ENCODE measurements at places on chromosomes 3 and 15. TPM values are rescaled to one million over a fixed set of nuclear protein-coding genes. Genes with fewer than 3 reads are reported as not detected.

GRCh38 chr3:191066669-191067068 is 132.4 kb upstream of the OSTN start:
- DNase-seq: no peak
- H3K4me1 ChIP-seq: no peaks in the 10 kb centered on the region
- no peak overlapping the region for H3K4me3 ChIP-seq
- H3K27ac ChIP-seq: no peak overlapping the region
- no peaks in the 10 kb centered on the region for H3K36me3 ChIP-seq

DNA sequence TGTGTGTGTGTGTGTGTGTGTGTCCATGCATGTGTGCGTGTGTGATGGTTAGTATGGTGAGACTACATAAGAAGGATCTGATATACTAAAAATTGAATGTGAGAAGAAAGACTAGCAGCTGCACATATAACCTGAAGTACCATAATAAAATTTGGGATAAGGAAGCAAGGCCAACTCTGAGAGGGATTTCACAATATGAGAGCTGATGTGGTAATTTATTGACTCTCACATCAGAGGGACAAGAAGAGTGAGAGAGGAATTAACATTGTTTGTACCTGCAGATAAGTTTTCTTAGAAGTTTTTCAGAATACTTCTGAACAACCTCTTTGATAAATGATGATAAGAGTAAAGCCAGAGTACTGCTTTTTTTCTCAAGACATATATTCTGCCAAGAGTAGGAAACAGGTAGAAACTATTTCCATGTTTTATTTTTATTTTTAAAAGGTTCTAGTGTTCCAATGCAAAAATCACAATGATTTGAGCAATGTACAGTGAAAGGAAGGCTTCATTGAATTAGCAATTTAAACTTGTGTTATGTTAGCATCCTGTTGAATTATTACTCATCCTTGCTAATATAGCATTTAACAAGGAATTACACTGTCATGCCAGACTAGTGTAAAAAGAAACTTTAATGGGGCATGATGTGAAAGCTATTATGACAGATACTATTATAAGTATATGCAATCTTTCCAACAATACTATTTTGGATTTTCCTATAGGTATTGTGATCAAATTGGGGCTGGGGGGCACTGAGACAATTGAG is 415.5 kb upstream of the ARPP21 start:
- no peak for DNase-seq
- no peak overlapping the region for H3K27ac ChIP-seq
- no peaks in the 10 kb centered on the region for H3K27me3 ChIP-seq
- no peaks in the 10 kb centered on the region for H3K36me3 ChIP-seq
- H3K4me3 ChIP-seq: no peak overlapping the region

Gene CLSTN2
- total RNA-seq: 10.7 TPM

Gene CCDC39
- not detected for total RNA-seq

GRCh38 chr15:92989470-92989869 is 89.3 kb downstream of the CHD2 start:
- H3K4me1 ChIP-seq: no peaks in the 10 kb centered on the region
- no peak for DNase-seq
- peaks cover 100% of the 10 kb centered on the region for H3K36me3 ChIP-seq
- H3K27ac ChIP-seq: no peak overlapping the region

Gene EIF4E3
- total RNA-seq: 45.7 TPM

GRCh38 chr3:163726125-163726524 is 1352.2 kb downstream of the SI start:
- no peak overlapping the region for H3K27ac ChIP-seq
- no peaks in the 10 kb centered on the region for H3K4me1 ChIP-seq
- DNase-seq: no peak
- no peak overlapping the region for H3K4me3 ChIP-seq
- no peaks in the 10 kb centered on the region for H3K27me3 ChIP-seq

DNA sequence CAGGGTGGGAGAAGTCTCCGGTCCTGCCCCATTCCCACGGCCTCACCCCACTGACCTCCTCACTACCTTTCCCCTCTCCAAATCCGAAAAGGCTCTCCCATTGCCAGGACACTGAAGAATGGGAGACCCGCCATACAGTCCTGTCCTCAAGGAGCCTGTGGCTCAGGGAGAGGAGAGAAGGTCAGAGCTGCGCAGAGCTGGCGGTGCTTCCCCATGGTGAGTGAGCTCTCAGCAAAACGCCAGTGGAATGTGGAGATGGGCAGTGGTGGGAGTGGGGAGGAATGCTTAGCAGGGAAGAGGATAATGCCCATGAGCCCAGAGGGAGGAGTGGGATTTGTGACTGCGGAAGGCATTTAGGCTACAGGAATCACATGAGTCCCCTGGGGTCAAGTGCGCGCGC is 20.1 kb downstream of the FAM43A start:
- no peak overlapping the region for H3K4me3 ChIP-seq
- H3K27me3 ChIP-seq: no peaks in the 10 kb centered on the region
- DNase-seq: no peak
- no peak overlapping the region for H3K27ac ChIP-seq
- no peaks in the 10 kb centered on the region for H3K4me1 ChIP-seq
- H3K36me3 ChIP-seq: no peaks in the 10 kb centered on the region

Gene CHRNA5
- 2.2 TPM for total RNA-seq

Gene SLC28A2
- not detected for total RNA-seq

Gene PRICKLE2
- 12.2 TPM for total RNA-seq

DNA sequence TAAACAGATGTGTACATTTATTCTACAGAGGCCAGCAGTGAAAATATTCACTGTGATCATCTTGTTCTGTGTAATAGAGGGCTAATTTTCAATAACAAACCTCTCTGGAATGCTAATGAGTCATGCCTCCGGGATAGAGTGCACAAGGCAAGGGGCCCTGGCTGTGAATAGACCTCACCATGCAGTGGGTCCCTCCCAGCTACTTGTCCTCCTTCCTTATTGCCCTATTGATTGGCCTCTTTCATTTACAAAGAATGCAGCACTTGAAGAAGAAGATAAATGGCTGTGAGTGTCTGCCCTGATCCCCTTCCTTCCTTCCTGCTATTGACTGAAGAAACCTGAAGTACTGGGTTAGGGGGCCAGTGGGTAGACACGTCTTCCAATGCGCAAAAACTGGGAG is 436.3 kb downstream of the WDR72 start:
- no peak overlapping the region for H3K4me3 ChIP-seq
- no peaks in the 10 kb centered on the region for H3K27me3 ChIP-seq
- no peak for DNase-seq
- H3K36me3 ChIP-seq: no peaks in the 10 kb centered on the region
- H3K4me1 ChIP-seq: no peaks in the 10 kb centered on the region

DNA sequence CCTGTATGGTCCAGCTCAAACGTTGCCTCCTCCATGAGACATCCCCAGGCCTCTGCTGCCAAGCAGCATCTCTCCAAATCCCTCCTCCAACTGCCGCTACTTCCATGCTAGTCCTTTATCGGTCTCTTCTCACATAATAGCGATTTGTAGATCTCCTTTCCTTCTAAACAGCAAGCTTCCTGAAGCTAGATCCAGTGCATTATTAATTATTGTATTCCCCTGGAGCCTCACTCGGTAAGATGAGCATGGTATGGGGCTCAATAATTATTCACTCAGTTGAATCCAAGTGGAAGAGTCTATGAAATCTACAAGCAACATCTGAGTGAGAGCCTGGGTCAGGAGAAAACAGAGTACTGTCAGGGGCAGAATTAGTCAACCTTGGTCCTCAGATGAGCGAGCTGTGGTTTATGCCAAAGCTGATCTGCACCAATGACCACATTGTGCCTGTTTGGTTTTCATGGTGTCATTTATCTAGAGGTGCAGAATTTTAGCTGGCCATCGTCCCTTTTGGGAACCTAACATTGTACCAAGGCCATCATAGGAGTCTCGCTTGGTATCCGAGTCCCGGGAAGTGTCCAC is 93.8 kb upstream of the UBE2E1 start:
- no peak overlapping the region for H3K4me3 ChIP-seq
- H3K27ac ChIP-seq: peak overlapping the region; percentile 68
- H3K27me3 ChIP-seq: no peaks in the 10 kb centered on the region
- no peaks in the 10 kb centered on the region for H3K36me3 ChIP-seq

GRCh38 chr3:81302045-81302444 is 459.4 kb downstream of the GBE1 start:
- peak; percentile 12 for DNase-seq
- H3K4me1 ChIP-seq: no peaks in the 10 kb centered on the region
- H3K36me3 ChIP-seq: no peaks in the 10 kb centered on the region
- H3K4me3 ChIP-seq: no peak overlapping the region
- H3K27me3 ChIP-seq: no peaks in the 10 kb centered on the region

Gene KBTBD12
- 18.3 TPM for total RNA-seq

DNA sequence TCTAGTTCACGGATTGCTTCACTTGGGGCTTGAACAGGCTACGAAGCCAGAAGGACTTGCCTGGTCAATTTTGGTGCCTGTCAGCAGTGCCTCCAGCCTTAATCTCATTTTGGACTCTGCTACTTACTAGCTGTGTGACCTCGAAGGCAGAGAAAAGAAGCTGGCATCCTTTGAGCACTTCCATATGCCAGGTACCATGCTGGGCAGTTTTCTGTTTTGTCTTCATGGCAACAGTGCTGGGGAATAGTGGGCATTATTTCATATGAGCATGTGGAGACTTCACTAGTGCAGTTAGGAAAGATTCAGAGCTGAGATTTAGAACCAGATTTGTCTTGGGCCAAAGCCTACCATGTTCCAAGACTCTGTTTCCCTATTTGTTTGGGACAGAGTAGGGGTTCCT is 92.2 kb downstream of the LRTM1 start:
- no peaks in the 10 kb centered on the region for H3K27me3 ChIP-seq
- H3K4me3 ChIP-seq: no peak overlapping the region
- no peaks in the 10 kb centered on the region for H3K36me3 ChIP-seq
- no peak for DNase-seq
- no peak overlapping the region for H3K27ac ChIP-seq

GRCh38 chr15:21261965-21262850 is 178.1 kb downstream of the POTEB3 start:
- H3K4me1 ChIP-seq: no peaks in the 10 kb centered on the region
- H3K4me3 ChIP-seq: no peak overlapping the region
- no peak overlapping the region for H3K27ac ChIP-seq

GRCh38 chr15:58594898-58595297 is 154.6 kb downstream of the ADAM10 start:
- H3K4me1 ChIP-seq: no peaks in the 10 kb centered on the region
- no peak overlapping the region for H3K27ac ChIP-seq

- H3K27ac ChIP-seq: no peak overlapping the region
- no peak overlapping the region for H3K4me3 ChIP-seq
- peaks cover 9% of the 10 kb centered on the region for H3K4me1 ChIP-seq
- H3K27me3 ChIP-seq: no peaks in the 10 kb centered on the region
Observed at GRCh38 chr3:185629554-185630181, 43.6 kb downstream of the SENP2 start.

GRCh38 chr15:66894986-66895780 is 170.2 kb upstream of the SMAD3 start:
- H3K4me3 ChIP-seq: no peak overlapping the region
- H3K27ac ChIP-seq: no peak overlapping the region
- H3K27me3 ChIP-seq: no peaks in the 10 kb centered on the region
- peaks cover 4% of the 10 kb centered on the region for H3K4me1 ChIP-seq

Gene SPINT1
- 0.64 TPM for total RNA-seq

DNA sequence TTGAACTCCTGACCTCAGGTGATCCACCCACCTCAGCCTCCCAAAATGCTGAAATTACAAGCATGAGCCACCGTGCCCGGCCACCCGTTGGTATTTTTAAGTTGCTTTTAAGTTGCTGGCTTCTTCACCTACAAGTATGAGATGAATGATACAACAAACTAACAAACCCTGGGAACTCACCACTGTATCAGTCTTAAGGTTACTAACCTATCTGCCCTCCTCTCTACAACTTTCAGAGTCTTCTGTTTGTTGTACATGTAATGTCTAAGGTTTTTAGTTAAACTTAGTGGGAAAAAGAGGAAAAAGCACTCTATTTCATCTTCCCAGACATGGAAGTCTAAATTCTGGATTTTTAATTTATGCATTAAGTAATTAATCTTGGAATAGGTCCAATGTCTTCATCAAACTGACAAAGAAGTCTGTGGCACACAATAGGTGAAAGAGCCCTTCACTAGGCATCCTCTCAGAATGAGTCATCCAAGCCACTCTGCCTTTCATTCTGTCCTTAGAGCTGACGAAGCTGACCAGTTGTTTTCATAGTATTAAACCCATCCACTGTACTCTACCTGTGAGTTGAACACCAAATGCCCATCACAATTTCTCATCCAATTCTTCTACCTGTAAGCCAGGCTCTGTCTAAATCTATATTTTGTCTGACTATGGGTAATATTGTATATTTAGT is 936.1 kb downstream of the TUSC7 start:
- no peak overlapping the region for H3K4me3 ChIP-seq
- H3K36me3 ChIP-seq: no peaks in the 10 kb centered on the region
- no peak overlapping the region for H3K27ac ChIP-seq

- no peak for DNase-seq
- no peaks in the 10 kb centered on the region for H3K27me3 ChIP-seq
- peaks cover 6% of the 10 kb centered on the region for H3K36me3 ChIP-seq
- H3K4me3 ChIP-seq: peak overlapping the region; percentile 56
Observed at GRCh38 chr3:57890874-57891273, 117.3 kb upstream of the FLNB start.

All from heart right ventricle (tissue), 16 donors.